Activated T-cell treated with anti-CD3 and anti-CD28 coated beads, Interleukin-2, amount 50 U/mL, for 4 hours (primary cell): ENCODE measurements at places on chromosomes 5 and 9.

- DNase-seq, result no peak
Measured at GRCh38 chr5:5739490-5739945, 317.0 kb downstream of the ICE1 start.

GRCh38 chr5:88279584-88279983 is 10.9 kb upstream of the TMEM161B start:
- DNase-seq, result no peak

DNA sequence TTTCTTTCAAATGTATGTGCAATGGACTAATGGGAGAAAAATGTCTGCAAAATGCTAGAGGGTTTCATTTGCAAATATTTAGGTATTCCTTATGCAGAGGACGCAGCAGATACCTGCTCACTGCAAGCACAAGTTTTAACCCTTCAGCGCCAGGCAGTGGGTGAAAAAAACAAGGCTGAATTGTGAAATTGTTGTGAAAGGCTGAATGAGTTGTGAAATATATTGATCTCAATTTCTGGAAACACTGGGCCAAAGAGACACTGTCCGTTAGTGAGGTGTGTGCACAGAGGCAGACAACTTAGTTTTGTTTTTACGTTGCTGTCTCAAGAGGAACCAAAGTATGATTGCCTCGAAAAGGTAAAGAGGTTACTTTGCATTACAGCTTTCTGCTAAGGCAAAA is 18.8 kb downstream of the FUBP3 start:
- no peak for DNase-seq

DNA sequence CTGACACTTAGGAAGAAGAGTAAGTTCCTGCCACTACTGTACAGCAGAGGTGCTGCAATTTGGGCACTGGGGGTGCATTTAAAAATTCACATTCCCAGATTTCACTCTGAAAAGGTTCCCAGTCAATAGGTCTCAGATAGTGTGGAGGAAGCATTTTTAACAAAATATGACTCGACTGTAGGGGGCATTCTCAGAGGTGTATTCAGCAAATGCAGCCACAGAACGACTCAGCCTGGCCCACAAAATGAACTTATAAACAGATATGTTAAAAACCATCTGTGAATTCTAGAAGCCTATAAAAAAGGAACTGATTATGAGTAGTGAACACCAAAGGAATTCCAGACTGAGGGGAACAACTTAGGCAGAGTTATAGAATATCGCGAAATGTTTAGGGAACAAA is 31.1 kb downstream of the MLLT3 start:
- DNase-seq, result no peak

DNA sequence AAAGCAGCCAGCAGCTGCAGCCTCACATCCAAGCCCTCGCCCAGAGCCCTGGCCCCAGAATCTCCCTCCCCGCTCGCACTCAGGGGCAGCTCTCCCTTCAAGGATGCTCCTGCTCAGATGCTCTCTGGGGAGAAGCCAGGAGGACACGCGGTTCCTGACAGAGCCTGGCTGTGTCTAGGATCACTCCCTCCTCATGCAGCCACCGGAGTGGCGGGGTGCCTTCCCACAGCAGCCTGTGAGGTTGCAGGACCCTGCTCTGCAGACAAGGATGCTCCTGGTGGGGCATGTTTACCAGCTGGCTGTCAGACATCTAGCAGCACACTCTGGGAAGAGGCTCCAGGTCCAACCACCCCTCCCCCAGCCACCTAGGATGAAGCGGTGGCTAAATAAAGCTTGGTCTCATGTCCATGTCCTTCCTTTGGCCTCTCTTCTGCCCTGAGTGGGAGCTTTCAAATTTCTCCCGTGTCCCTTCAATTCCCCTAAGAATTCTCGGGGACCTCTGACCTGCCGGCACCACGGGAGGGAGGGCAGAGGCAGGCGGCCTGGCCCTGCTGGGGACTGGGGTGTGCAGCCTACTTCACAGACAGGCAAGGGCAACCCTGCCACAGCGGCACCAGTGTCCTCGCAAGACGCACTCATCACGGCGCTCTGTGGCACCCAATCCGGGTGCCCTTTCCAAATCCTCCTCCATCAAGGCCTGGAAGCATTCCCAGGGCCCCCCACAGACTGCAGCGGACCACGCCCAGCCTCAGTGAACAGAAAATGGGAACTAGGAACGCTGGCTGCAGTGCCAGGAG is 88.3 kb upstream of the SARDH start:
- no peak for DNase-seq

DNA sequence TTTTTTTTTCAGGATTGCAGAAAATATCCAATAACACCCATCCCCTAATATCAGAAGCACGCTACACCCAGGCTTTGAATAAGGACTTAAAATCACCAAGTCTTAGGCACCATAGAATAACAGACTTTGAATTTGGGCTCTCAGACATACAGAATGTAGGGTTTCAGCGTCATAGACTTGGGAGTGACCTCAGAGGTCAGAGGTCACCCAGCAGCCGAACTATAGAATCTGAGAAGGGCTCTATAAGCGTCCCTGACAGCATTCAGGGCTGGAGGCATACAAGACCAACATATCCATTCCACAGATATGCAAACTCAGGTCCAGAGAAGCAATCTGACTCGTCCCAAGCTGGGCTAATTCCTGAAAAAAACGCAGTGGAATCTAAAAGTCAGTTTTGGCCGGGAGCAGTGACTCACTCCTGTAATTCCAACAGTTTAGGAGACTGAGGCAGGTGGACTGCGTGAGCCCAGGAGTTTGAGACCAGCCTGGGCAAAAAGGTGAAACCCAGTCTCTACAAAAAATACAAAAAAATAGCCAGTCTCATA is 34.7 kb downstream of the SLC6A7 start:
- DNase-seq, result no peak

DNA sequence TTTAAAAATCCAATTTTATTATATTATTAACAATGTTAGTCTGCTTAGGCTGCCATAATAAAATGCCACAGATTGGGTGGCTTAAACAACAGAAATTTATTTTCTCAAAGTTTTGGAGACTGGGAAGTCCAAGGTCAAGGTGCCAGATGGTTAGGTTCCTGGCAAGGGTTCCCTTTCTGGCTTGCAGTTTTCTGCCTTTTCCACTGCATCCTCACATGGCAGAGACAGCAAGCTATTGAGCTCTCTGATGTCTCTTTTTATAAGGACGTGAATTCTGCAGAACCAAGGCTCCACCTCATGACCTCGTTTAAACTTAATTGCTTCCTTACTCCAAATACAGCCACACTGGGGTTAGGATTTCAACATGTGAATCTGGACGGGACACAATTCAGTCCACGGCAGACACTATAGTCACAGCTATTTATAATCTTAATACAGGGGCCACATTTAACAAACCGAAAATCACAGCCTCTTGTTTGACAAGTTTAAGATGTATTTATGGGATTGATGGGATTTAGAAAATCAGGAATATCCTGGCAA is 174.9 kb upstream of the PUM3 start:
- no peak for DNase-seq

- DNase-seq, result no peak
Measured at GRCh38 chr5:99614888-99615287, 686.1 kb upstream of the CHD1 start.

DNA sequence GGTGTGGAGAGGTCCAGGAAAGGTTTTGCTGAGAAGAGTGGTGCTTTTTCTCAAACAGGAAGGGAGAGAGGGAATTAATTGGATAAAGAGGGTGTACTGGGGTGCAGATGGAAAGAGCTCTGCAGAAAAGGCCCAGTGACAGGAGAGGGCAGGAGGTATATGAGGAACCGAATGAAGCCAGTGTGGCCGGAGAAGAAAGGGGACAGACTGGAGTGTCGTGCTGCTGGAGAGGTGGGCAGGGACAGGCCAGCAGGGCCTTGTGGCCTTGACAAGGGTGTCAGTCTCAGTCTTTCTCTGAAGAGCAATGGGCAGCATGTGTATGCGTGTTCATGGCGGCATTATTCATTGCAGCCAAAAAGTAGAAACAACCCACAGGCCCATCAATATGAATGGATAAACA is 48.1 kb downstream of the ARHGEF37 start:
- no peak for DNase-seq

DNA sequence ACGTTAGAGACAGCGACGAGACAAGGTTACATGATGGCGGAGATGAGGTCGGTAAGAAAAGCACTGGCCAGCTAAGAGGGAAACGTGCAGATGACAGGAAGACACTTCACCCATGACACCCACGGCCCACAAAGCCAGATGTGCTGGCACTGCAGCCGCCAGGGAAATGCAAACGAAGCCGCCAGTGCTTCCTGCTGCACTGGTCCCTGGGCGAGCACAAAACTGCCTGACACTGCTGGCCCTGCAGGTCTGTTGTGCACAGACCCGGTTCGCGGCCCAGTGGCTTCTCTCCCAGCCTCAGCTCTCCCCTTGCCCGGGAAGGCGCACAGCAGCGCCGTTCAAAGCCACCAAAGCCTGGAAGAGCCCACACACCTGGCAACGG is 20.3 kb downstream of the QSOX2 start:
- no peak for DNase-seq
